ENCODE measurements at places on chromosomes 7 and 10.
A peak's percentile ranks its signal among the peaks of the same experiment; 100 is the strongest.

GRCh38 chr7:144777005-144777839 is 58.6 kb downstream of the TPK1 start:
- no peak for DNase-seq

DNA sequence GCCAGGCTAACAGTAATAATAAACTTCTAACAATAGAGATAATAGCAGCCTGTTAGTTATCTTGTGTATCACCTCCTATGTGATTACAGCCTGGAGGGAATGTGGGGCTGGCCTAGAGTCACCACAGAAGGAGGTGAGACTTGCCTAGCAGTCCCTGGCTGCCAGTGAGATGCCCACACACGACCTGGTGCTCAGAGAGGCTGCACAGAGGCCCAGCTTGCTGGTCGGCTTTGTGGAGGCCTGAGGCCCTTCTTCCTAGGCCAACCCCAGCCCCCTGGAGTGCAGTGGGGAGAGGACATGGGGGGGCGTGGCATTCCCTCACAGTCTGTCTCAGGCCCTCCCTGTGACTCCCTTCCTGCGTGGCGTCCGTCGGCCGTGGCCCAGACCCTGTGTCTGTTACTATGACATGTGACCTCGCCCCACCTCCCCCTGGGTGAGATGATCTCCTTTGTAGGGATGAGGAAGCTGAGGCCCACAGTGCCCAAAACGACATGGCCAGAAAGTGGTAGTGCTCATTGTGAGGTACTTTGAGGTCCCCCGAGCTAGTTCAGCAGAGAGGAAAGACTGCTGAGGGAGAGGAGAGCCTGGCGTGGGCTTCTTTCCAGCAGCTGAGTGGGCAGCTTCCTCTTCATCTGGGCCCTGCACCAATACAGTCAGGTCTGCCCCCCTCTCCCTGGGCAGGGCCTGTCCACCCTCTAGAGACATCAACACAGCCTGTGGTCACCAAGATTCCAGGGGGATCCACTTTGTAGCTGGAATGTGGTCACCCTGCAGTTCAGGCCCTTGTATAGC is 29.7 kb downstream of the UNC5B start:
- peak; percentile 32 for DNase-seq

DNA sequence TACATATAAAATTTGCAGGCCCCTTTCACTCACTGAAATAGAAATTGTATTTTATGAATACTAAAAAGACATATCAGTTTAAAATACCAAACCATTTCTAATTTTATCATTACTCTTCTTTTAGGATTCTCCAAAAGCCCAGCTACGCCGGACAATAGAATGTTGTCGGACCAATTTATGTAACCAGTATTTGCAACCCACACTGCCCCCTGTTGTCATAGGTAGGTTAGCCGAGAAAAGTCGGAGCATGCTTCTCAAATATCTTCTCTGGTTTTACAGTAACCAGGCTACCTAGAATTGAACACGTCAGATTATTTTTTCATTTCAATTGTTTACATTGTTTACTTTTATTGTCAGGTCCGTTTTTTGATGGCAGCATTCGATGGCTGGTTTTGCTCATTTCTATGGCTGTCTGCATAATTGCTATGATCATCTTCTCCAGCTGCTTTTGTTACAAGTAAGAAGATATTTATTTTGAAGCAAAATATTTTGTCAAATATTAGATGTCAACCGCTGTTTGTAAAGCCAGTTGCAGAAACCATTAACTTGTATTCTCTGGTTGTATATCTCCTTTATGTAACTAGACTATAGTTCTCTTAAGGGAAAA is 57.6 kb downstream of the MMRN2 start:
- DNase-seq, result peak; percentile 55

DNA sequence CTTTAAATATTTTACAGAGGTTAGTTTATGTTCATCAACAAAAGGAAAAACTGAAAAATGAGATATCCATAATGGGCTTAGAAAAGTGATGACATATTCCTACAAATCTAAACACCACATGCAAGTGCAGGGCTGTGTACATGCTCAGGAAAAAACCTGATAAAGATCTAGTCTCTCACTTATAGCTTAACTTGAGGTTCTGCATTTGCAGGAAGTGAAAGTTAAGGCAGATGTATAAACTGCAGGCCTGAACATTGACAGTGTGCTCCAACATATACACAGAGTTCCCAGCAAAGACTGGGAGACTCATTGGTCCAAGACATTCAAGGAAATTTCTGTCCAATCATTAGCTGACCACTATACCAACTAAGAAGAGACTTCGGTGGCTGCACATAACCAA is 63.8 kb upstream of the RET start:
- no peak for DNase-seq

DNA sequence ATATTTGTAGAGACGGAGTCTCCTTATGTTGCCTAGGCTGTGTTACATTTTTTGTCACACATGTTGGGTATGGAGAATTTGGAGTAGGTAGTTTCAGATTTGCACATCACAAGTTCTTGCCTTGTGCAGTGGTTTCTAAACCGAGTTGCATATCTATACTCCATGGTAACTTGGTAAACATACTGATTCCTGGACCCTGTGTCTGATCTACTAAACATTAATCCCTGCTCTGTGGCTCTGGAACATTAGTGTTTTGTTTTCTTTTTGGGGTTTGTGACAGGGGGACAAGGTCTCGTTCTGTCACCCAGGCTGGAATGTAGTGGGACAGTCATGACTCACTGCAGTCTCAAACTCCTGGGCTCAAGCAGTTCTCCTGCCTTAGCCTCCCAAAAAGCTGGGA is 24.7 kb downstream of the AUTS2 start:
- no peak for DNase-seq

Data from caudate nucleus (tissue), 63 donors.